ENCODE measurements at places on chromosomes 2 and 18.

- no peak for DNase-seq
Measured at GRCh38 chr2:207682557-207682956, 28.9 kb upstream of the CCNYL1 start.

DNA sequence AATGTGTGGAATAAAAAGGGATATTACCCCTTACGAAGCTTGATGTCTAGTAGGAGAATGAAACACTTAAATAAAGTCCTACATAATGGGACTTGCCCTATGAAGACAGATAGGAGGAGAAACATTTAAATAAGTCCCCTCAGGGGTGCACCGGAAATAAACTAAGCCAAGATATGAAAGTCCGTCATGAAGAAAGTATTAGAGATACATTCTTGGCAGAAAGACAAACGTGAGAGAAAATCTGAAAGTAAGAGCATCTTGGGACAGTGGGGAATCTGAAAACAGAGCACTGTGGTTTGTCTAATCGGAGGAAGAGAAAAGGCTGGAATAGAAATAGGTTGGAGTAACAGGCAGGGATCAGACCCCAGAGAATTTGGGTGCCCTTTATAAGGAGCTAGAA is 516.9 kb upstream of the DSEL start:
- DNase-seq = no peak

DNA sequence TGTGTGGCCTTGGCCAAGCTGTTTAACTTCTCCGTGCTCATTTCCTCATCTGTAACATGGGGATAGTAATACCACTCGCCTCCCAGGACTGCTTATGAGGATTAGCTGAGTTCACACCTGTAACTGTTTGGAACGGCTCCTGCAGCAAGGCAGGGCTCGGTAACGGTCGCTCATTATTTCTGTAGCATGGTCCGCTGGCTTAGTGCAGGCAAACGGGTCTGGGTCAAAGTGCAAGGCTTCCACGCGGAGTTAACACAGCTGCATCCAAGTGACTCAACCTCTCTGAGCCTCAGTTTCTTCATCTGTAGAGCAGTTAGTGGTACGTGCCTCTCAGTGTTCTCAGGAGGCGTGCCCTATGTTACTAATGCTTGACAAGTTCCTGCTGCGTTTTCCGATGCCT is 94.3 kb upstream of the YWHAQ start:
- no peak for DNase-seq

DNA sequence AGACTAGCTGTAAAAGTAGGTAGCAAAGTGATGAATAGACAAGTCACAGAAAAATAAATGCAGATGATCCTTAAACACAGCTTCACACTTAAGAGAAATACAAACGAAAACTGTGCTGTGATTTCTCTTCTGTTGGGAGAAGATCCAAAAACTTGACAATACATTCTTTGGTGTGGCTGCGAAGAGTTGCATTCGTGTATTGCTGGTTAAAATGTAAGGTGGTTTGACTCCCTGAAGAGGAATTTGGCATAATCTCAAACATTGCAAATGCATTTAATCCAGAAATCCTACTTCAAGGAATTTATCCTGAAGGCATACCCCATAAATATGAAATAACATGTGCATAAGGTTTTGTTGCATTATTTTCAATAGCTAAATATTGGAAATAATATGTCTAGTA is 7.1 kb downstream of the CCNYL1 start:
- DNase-seq = no peak

- no peak for DNase-seq
Measured at GRCh38 chr2:224377751-224378700, 23.9 kb downstream of the FAM124B start.

DNA sequence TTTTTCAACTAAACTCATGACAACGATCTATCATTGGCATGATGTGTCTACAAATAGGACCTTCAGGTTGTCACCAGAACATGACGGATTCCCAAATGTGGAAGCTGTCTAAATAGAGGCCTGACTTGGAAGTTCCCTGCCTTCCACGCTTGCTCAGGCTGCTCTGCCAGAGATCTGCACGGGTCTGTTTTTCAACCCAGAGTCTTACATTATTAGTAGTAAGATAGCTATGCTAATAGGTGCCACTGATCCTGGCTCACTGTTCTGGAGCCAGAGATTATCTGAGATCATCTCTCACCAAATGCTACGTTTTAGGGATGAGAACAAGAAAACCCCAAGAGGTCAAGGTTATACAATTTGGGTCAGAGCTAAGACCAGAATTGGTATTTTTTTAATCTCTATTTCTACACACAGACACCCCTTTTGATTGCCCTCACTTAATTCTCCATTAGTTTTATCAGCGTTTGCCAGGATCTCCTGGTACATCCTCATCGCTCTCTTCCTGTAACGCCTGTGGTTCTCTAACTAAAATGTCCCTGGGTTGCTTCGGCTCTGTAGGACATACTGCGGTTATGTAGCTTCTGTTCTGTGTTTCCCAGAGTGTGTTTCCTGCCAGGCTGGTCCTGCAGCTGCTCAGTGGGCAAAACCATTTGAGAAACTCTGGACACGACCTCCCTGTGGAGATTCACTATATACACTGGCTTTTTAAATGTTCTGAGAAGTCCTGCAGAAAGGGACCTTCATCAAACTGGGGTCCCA is 5.7 kb downstream of the CDC42EP3 start:
- no peak for DNase-seq

- DNase-seq = no peak
Measured at GRCh38 chr2:69013142-69013839, at the start of gene ANTXR1. ANTXR1 (plus strand) TSS chr2:69013179; CDS start chr2:69013500, 321 bp downstream.

Measured in activated CD4-positive, alpha-beta T cell treated with anti-CD3 and anti-CD28 coated beads for 1 hour (primary cell).